ENCODE measurements at places on chromosomes 1 and 21.

GRCh38 chr1:156383023-156383422 is 14.0 kb downstream of the RHBG start:
- peak; percentile 12 for DNase-seq

GRCh38 chr1:9996624-9997582 is at the start of gene RBP7:
RBP7 (plus strand) TSS chr1:9997228; CDS start chr1:9997259, 31 bp downstream.
- no peak for DNase-seq

DNA sequence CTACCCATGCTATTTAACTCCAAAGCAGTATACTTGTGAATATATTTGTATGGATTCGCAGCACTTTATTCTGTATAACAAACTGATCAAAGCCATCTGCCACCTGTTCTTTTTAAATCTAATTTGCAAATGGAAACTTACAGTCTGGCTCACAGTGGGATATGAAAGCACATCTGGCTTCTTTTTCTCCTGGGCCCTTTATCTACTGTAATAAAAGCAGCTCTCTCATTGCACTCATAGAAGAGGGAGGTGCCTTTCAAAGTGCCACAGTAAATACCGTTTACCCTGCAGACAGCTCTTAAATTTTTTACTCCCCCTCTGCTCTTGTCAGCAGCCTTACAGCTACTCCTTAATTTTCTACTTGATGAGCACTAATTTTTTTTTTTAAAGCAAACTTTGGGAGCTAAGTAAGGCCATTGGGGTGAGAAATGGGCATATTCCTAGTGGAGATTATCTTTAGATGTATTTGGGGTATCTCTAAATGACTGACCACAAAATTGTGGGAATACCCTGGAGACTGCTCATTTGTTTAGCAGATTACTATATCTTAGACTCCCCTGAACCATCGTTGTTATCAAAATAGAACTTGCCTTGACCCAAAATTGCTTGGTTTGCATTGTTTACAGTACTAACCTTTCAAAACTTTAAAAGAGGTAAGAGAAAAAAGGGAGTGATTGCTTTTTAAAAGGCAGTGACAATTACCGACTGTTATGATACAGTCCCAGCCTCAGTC is 110.1 kb downstream of the VPS13D start:
- DNase-seq, result no peak

GRCh38 chr21:38012672-38013071 is 96.4 kb upstream of the KCNJ6 start:
- no peak for DNase-seq

DNA sequence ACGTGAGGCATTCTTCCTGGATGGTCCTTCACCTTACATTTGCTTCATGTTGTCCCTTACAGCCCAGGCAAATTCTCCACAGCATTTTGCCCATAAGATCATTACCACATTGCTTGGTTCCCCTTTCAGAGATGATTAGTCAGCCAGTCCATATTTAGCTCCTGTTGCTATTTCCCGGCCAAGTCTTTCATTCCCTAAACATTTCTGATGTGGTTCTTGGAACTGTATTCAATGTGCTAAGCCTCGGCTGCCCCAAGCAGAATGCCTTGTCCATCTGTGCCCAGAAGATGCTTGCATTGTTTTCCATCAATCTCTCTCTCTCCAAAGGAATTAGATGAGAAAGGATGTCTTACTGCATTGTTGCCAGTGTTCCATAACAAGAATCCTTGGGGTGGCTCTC is 420.9 kb upstream of the CAMK1G start:
- DNase-seq, result no peak

GRCh38 chr1:221740993-221741702 is 741 bp downstream of the DUSP10 start:
- no peak for DNase-seq

GRCh38 chr21:44448651-44449131 is 6.6 kb upstream of the LRRC3 start:
- no peak for DNase-seq

DNA sequence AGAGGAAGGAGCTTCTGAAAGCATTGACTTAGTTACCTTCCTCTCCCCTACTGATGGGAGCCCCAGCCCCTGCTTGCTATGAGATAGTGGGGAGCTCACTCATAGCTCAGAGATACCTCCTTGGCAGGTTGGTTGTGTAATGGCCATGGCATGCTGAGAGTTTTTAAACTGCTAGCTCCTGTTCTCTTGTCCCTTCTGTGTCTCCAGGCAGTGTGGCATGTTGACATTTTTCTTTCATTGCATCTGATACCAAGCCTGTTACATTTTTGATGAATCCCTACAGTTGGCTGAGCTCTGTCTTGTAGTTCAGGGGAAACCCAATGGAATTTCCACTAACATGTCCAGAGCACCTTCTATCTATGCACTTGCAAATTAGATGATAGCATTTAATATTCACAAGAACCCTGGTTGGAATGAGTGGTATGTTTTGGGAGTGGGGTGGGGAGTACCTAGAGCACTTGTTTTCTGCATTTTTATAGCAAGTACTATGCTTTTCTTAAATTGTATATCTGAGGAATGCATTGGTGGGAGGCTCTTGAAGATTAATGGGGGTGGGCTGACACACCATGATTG is 39.1 kb upstream of the EFCAB14 start:
- no peak for DNase-seq

GRCh38 chr1:79293611-79294010 is 287.1 kb upstream of the ADGRL4 start:
- DNase-seq, result no peak

DNA sequence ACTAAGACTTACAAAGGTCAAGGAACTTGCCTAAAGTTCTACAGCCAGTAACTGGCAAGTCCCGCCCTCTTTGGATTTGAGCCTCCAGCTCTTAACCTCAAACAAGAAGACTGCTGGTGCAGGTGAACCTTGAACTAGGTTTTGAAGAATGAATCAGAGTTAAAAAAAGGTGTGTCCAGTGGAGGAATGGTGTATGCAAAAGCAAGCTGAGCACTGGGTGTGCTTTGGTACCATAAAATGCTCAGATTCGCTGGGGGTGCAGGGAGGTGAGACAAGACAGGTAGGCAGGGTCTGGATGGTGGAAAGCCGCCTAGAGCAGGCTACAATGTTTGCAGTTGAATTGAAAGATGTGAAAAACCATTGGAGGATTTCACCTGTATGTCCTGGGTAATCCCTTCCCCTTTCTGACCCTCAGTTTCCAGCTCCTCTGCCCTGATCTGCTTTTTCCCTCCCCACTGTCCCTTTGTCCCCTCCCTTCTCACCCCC is 39.8 kb downstream of the FOXD2 start:
- no peak for DNase-seq

- DNase-seq, result no peak
These were observed 165.4 kb downstream of the PLXNA2 start for GRCh38 chr1:208078752-208079151.

GRCh38 chr1:107196973-107197562 is 56.2 kb downstream of the NTNG1 start:
- DNase-seq, result no peak

GRCh38 chr1:30706528-30706927 is 16.9 kb downstream of the MATN1 start:
- DNase-seq, result no peak

- no peak for DNase-seq
These were observed 183.5 kb downstream of the RERE start for GRCh38 chr1:8633741-8634501.

- no peak for DNase-seq
These were observed 155.0 kb upstream of the RUNX1 start for GRCh38 chr21:35204125-35204524.

DNA sequence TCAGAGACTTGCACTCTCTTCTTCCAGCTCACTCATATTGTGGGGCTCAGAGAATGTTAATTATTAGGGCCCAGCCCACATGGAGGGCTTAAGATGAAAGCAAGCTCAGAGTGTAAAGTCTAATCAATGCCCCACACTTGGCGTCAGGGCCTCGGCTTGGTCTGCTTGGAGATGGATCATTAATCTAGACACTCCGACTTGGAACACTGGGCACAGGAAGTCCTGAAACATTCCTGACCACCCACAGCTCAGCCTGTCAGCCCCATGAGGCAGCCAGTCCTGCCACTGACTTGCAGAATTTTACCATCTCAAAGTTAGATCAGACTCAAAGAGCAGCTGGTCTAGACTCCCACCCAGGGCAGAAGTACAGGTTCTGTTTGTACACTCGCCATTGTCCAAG is 69.8 kb upstream of the TRABD2B start:
- no peak for DNase-seq

DNA sequence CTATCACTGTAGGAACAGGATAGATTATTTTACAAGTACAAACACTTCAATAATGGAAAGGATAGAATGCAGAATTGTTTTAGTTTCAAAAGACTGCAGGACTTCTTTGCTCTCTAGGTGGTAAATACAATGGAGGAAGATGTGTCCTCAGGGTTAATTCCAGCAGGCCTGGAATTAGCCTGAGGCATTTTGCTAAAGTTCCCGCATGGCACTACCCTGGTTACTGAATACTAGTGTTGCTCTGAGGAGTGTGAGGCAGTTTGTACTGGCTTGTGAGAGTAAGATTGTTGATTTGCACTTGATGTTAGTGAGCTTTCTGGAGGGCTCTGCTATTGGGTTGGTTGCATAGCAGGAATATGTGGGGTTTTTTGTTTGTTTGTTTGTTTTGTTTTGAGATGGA is 61.4 kb downstream of the FASLG start:
- no peak for DNase-seq

- DNase-seq, result no peak
These were observed 65.5 kb downstream of the EPHB2 start for GRCh38 chr1:22776035-22776613.

DNA sequence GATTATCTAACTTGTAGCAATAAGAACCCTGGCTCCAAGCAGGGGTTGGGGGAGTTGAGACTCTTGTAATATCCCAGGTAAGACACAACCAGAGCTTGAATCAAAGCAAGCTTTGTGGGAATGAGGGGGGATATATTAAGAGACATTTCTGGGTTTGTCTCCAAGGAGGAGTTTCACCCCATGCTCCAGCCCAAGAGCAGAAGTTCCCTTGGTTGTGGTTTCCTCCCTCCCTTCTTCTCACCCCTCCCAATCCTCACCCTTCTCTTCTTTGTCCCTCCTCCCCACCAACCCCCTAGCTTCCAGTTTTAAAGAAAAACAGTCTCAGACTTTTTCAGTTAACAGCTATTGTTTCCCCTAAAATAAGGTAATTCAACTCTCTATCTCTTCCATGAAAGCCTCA is 11.9 kb downstream of the TRAF3IP3 start:
- DNase-seq, result no peak

DNA sequence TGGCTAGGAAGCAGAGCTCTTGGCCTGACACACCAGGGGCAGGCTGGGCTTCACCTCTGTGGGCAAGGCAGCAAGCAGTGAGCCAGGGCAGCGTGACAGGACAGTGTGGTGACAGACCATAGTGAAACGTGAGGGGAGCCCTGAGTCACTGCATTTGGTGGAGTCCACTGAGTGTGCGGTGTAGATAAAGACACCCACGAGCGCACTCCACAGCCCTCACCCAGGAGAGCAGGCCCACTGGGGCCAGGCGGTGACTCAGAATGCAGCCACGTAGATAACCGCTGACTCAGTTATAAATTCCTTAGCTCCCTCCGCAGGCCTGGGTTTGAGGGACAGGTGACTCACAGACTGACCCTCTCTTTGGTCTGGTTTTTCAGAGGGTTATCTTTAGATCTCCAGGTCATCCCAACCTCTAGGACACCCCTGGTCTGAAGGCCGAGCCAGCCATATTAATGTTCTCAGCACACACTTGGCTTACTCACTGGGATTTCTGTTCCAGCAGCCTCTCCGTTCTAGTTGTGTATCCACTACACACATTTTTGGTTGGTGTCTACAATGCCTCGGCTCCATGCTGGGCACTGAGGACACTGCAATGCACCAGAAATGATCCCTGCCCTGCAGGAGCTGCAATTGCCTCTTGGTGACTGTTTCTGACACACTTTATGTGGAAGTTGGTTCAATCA is 90.2 kb upstream of the TSPAN2 start:
- DNase-seq, result peak; percentile 61

- no peak for DNase-seq
These were observed 74.9 kb upstream of the IRF2BP2 start for GRCh38 chr1:234684856-234685255.

DNA sequence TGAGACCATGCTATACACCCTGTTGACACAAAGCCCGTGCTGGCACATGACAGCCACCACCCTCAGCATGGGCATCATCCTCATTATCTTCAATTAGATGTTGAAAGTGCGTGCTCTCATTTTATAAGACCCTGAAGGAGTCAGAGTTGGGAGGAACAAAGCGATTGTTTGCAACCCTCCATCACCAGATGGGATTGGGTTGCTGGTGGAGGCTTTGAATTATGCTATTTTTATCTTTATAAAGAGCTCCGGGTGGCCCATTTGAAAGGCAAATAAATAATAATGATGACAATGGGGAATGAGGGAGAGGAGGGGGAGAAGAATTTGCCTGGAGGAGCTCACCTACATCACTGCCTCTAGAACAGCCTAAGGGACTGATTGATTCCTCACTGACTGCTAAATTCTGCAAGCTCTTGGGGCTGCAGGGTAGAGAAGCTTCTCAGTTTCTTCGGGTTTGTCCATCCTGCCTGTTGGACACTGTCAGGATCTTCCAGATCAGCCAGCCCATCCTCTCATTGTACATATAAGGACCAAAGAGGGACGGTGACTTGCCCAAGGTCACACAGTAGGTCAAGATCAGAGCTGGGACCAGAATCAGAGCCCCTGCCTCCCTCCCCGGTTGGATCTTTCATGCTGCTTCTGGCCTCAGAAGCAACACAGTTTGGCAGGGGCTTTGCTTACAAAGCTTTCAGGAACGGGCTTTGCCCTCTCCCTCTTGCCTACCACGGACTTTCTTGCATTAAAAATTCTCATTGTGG is 130.9 kb upstream of the ZBTB40 start:
- no peak for DNase-seq

DNA sequence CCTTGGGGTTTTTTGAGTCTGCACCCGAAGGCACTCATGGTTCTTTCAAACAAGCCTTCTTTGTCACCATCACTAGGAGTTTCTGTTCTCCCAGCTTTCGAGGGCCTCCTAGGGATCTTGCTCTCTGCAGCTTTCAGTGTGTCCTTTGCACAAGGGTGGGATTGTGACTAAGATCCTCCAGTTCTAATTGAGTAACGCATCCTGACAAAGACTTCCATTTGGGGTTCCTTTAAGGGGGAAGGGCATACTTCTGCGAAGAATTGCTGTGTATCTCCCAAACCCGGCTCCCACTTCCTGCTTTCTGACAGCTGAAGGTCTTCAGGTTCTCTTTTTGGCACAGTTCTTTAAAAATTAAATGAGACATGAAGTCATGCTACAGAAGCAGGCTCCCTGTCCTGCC is 139.4 kb downstream of the EDEM3 start:
- no peak for DNase-seq

GRCh38 chr1:232409584-232409983 is 220.3 kb downstream of the SIPA1L2 start:
- DNase-seq, result no peak

DNA sequence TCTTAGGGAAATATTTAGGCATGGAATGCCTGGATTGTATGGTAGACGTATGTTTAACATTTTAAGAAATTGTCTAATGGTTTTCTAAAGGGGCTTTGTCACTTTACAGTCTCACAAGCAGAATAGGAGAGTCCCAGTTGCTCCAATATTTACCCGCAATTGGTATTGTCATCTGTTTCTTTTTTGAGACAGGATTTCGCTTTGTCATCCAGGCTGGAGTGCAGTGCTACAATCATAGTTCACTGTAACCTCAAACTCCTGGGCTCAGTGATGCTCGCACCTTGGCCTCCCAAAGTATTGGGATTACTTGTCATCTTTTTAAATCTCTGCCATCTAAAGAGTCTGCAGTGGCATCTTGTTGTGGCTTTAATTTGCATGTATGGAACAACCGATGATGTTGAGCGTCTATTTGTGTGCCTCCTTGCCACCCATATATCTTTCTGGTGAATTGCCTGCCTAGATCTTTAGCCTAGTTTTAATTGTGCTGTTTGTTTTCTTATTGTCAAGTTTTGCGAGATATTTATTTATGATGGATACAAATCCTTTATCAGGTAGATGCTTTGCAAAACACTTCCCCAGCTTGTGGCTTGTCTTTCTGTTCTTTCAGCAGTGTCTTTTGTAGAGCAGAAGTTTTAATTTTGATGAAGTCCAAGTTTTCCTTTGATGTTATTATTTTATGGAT is 32.0 kb upstream of the EDARADD start:
- DNase-seq, result no peak
